ENCODE measurements at places on chromosomes 2 and 18. TPM values are rescaled to one million over a fixed set of nuclear protein-coding genes. Genes with fewer than 3 reads are reported as not detected.

DNA sequence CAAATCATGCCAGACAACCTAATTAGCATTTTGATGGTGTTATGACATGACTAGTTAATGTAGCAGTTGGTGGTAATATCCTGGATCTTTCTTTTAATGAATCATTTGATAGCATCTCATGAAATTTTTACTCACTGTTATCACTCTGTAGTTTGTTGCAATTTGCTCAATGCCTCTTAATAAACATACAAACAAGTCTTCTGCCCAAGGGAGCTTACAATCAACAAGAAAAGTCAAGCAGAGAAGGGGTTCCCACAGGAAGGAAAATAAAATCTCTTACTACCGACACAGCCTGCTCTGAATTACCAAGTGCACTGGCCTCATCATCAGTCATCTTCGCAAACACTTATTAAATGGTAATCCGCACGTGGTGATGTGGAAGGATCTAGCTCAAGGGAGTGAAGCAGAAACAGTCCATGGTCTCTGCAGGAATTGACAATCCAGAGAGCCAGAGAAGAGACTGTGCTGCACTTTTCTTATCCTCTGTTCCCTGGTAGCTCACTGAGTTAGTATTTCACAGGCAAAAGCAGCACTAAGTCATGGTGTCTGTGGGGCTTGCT lies 263.5 kb downstream of the EPHA4 start:
- no peak for DNase-seq

DNA sequence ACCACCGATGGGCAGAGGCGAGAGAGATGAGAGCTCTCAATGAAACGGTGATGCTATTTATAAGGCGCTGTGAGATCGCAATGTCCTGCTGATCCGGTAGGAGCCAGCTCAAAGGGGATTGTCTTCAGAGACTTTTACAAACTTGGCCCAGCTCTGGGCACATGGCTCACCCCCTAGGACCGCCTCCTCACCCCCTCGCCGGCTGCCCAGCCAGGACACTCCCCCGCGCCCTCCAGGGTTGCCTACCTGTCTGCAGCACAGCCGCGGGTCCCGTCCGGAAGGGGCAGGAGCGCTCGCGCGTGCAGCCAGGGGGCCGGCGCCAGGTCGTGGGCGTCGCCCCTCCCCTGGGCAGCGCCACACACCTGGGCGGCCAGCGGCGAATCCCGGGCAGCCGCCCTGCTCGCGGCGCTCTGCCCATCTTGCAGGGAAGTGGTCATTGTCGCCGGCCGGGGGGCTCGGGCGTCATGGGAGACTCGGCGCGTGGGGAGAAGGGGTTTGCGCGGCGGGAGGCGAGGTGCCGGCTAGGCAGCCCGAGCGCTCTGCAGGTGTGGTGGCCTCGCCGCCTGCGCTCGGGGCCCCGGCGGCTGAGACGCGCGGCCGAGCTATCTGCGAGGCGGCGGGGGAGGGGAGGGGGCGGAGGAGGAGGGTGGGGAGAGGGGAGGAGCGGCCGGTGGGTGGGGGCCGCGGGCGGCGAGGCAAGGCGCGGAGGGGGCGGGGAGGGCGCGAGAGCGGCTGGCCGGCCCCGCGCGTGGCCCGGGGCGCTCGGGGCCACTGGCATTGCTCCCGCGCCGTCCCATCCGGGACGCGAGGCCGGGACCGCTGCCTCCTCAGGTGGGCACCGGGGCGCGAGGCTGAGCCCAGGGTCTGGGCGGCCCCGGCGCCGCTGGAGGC lies at the start of gene GRB14:
TSS of gene GRB14 (minus strand) at position 610 of the 891 bp plus-strand sequence. CDS start at position 437, 173 bp downstream.
- peak; percentile 33 for DNase-seq

DNA sequence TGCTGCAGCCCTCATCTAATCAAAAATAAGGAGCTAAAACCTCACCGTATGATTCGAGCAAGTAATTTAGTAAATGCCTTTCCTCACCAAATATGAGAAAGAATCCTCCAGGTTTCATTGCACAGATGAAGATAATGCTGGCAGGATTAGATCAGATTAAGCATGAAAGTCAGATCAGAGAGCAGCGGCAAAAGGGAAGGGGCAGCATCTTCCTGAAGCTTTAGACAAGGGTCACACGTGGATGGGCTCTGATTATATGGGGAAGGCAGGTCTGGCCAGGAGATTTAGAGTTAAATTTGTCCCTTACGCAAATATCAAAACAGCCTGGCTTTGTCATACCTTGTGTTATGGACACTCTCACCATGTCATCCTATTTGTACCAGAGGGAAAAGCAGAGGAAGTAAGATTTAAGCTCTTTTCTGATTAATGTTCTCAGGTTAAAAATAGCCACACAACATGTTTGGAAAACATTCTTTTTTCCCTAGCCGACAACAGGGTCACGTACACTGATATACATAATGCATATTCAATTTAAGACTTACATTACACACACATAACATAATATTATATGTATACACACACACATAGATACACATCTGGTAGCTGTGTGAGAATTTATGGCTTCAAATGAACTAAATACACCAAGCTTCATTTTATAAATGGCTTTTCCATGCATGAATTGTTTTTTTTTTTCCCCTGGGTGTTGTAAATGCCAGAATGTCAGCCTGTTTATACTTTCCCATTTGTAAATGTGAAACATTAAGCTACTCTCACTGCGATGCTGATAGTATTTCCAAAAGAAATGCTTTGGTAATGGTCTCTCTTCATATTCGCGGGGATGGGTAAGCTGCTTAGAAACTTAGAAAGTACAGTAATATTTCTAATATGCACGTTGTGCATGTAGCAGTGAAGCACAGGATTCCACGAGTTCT lies 196.3 kb upstream of the SIX3 start:
- DNase-seq, result no peak

GRCh38 chr2:144947709-144948037 lies 427.8 kb upstream of the ZEB2 start:
- DNase-seq, result no peak

GRCh38 chr2:18651842-18652774 lies 62.7 kb upstream of the NT5C1B start:
- DNase-seq, result no peak

DNA sequence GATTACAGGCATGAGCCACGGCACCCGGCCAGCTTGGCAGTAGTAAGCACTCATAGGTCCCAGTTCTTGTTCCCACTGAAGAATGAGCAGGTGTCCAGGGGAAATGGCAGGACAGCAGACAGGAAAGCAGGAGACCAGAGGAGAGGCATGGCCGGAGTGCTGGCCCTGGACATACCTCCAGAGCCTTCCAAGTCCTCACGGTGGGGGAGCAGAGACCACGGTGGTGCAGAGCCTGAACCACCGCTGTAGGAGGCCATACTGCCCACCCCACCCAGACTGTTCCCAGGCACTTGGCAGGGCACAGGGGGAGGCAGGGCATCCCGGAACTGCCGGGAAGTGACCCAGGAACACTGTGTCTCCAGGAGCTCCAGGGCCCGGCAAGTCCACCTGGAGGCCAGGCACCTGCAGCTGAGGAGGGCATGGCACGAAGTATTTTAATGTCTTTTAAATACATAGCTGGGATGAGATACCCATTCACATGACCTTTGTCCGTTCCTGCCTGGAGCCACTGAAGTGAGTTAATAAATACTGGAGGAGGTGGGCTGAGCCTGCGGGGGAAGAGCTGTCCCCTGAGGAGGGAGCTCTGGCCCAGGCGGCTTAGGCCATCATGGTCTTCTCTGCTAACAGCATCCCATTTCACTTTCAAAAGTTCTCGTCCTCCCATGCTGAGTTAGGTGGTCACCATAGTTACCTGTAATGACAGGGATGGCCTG lies 49.7 kb upstream of the TFCP2L1 start:
- no peak for DNase-seq

KIF3C gene
- 16.9 TPM for total RNA-seq

CDK5R2 gene
- 0.06 TPM for total RNA-seq

- DNase-seq, result no peak
Measured at GRCh38 chr2:229118927-229119326, 152.2 kb downstream of the PID1 start.

DNA sequence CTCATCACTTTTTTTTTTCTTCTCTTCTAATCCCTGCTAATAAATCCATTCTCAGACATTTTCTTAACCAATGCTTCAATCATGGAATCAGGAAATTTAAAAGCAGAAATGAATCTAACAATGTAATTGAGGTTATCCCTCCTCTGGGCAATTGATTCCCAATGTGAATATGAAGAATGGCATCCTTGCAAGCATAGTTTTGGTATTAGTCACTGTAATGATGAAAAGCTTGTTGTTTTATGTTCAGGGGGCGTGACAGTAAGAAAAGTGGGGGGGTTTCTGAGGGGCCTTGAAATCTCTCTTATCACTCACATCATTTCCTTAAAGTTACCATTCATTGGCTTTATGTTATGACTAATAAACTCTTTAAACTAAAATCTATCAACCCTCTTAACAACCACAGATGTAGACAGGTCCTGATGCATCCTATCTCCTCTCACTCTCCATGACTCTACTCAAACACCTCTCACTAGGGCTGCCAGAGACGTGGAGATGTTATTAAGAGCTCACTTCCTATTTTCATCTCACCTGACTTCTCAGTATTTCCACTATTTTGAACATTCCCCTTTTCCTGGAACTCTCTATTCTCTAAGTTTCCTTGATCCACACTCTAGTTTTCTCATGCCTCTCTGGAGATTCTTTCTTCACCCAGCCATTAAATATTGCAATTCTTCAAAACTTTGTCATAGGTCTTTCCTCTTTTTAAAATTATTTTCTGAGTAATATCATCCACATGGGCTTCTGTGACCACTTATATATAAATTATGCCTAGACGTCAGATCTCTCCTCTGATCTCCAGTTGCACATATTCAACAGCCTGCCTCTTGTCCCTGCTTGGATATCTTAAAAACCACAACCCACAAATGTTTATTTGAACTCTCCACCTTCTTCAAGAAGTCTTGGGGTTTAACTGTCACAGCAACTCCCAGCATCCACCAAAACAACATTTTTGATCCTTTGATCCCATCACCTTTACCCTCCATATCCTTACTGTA lies 332.9 kb downstream of the CDH2 start:
- peak; percentile 72 for DNase-seq

NTSR2 gene
- not detected for total RNA-seq

SLC5A7 gene
- not detected for total RNA-seq

CYP20A1 gene
- total RNA-seq, result 29.8 TPM

DNA sequence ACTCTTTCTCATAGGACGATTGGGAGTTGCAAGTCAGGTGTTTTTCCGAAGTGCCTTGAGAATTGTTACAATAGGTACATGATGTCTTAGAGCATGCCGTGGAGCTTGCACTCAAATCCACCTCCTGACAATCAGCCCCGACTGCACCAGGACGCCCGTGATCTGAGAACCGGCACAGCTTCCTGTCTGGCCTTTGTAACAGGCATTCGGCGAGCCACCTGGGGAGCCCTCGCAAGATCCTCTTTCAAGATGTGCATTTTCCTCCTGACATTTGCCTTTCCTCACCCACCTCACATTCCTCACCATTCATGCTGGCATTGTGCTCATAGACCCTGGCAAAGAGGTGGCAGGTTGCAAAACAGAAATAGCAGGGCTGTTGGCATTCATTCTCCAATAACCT lies 427.3 kb downstream of the GALR1 start:
- DNase-seq, result no peak

WNT6 gene
- total RNA-seq, result not detected

DNA sequence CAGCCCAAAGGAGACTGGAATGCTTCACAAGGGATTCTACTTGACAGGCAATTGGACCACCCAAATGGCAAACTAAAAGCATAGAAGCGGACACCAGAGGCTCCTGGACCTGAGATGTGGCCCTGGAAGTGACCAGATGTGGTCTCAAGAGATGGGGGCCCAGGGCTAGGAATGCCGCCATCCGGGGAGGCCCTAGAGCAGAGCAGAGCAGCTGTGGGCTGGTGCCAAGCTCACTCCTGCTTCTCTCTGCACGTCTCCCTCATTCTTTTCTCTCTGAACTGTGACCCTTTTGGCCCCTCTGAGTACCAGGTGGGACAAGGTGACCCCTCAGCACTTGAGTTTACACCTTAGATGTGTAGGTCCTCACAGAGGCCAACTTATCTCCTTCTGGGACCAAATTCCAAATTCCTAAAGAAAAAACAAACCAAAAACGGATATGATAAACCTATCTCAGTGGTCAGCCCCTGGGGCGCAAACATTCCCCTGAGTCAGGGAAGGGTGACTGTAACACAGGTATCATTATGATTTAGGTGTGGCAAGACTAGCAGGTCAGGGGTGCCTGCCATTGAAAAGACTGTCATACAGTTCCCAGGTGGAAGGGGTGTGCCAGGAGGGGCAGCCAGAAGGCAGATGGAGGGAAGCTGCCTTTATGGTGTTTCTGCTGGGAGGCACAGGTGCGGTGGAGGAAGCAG lies 6.5 kb upstream of the IL1R2 start:
- DNase-seq, result no peak

DNA sequence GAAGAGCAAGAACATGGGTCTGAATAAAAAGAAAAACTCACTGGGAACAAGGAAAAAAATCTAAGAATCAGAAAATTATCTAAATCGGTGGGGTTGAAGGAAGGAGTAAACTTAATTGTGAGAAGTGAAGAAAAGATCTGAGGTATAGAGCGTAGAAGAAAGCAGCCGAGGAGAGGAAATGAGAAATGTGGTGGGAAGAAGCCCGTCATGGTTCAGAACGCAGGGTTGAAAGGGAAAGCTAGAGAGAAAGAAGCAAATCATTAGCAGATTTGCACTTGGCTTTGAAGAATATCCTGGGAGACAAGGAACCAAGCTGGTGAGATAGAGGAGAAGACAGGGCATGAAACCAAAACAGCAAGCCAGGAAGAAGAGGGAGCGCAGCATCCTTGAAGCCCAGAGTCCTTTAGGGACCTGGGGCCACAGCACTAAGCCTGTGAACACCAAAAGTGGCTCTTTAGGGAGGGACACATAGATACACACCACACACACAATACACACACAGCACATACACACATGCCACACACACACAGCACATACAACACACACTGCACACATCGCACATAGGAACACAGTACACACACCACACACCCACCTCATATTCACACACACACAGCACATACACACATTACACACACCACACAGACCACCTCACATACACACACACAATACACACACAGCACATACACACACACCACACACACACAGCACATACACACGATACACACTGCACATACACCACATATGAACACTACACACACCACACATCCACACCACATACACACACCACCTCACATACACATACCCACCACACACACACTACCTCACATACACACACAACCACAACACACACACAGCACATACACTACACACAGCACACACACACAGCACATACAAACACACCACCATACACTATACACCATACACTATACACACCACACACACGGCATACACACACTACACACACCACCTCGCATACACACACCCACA lies 274.6 kb downstream of the ETAA1 start:
- no peak for DNase-seq

IL36A gene
- total RNA-seq, result not detected

Measured in Daoy (cell line).